ENCODE measurements at places on chromosomes 12 and 14. TPM values are rescaled to one million over a fixed set of nuclear protein-coding genes. Genes with fewer than 3 reads are reported as not detected.

GRCh38 chr12:109731806-109732205, 18.2 kb downstream of the FAM222A start:
- no peak for DNase-seq

TOGARAM1 gene
- total RNA-seq = 12.2 TPM

GRCh38 chr14:58866391-58866790, 228.6 kb downstream of the DACT1 start:
- no peak for DNase-seq

DNA sequence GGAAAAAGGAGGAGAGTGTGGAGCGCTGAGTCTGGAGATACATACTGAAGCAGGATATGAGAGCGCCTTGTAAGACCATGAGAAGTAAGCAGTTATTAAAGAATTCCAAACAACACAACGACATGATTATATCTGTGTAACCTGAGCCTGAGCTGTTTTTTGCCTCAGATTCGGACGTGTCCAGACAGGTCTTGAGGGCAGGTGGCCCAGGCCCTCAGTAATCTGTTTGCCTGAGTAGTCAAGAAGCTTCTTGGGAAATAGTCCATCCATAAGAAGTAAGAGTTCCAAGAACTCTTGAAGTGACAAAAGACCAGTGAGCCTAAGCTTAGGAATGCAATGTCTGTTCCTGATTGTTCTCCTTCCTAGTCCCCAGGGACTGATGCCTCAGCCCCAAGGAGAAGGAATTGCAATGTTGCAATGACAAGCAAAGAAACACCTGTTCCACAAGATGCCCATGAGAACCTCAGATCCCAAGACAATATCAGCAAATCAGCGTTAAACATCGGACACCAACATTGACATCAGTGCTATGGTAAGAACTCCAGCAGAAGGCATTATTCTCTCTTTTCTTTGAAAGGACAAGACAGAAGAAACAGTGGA, 34.7 kb upstream of the ADAMTS20 start:
- DNase-seq = no peak

DNA sequence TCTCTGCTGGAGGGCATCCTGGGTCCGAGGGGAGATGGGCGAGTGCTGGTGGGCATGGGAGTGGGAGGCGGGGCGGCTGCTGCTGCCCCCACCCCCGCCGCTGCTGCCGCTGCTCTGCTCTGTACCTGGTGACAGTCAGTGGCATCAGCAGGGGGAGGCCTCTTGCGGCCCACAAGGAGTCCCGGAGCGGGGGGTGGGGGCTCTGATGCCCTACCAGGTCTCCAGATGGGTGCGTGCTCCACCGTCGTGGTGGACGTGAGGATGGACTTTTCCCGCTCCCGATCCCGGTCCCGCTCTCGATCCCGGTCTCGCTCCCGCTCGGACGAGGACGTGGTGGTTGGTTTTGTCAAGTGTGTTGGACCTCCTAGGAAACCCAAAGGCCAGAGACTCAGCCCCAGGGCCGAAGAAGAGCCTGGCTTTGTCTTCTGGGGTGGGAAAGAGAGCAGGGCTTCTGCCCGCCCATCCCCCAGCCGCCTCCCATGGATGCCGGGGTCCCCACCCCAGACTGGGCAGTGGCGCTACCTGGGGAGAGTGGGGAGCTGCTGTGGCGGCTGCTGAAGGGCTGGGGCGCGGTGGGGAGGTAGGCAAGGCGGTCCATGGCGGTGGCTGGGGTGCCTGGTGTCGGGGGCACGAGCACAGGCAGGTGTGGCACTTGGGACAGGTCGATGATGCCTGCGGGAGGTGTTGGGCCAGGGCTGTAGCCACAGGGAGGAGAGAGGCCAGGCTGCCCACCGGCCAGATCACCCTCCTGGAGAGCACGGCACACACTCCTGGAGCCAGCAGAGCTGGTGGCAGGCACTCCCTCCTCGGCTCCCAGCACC, 45.4 kb downstream of the RFLNA start:
- no peak for DNase-seq

DNA sequence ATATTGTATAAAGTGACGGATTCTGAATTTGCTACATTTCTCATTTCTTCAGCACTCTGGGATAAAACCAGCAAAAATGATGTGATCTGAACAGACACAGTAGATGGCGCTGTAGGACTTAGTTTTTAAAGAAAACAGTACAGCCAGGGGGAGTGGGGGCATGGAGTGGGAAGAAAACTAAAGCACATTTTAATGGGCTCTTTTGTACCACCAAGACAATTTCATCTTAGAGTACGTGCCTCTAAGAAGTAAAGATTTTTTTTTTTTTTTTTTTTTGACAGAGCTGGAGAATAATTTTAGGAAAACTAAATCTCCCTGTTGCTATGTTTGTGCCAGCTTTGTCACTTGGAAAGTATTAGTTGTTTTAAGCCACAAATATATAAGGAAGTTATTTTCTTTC, 124.4 kb downstream of the RAD51B start:
- no peak for DNase-seq

- DNase-seq = no peak
Measured at GRCh38 chr14:39016733-39017095, 86.3 kb downstream of the SEC23A start.

DNA sequence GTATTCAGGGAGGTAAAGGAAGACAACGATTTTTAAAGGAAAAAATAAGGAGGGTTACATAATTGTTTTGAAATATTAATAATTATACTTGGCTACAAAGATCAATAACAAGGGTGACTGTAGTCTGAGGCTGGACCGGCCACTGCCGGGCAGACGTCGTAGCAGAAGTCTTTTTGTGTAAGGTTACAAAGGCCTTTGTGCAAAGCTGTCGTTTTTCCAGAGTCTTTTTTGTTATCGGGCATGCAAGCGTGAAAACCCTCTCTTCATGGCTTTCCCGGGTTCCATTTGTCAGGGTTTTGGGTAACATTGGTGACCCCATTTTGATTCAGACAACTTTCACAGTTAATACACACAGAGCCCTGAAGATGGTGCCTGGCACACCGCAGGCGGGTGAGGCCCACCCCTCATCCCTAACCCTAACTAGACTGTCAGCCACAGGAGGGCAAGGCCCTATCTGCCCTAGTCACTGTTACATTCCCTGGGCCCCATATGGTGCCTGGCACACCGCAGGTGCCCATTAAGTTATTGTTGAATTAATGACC, 31.3 kb downstream of the RILPL1 start:
- DNase-seq = no peak

GRCh38 chr14:76651410-76652055, 109.7 kb upstream of the VASH1 start:
- DNase-seq = no peak

DNA sequence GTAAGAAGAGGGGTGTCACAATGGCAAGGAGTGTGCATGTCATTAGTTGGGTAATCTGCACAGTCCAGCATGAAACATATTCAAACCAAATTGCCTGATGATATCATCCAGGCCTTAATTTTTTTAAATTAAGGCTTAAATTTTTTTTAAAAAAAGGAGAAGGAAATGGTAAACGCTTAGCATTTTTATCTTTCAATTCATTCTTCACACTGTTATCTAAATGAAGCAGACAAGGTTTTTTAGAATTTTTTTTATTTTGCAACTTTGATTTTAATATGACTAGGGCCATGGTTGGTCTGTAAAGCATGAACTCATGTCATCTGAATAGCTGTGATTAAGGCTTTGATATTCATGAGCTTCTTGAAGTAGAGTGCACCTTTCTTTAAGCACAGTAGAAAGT, 362.5 kb downstream of the SYT1 start:
- DNase-seq = no peak

NKX2-1 gene
- not detected for total RNA-seq

KRT73 gene
- total RNA-seq = not detected

DNA sequence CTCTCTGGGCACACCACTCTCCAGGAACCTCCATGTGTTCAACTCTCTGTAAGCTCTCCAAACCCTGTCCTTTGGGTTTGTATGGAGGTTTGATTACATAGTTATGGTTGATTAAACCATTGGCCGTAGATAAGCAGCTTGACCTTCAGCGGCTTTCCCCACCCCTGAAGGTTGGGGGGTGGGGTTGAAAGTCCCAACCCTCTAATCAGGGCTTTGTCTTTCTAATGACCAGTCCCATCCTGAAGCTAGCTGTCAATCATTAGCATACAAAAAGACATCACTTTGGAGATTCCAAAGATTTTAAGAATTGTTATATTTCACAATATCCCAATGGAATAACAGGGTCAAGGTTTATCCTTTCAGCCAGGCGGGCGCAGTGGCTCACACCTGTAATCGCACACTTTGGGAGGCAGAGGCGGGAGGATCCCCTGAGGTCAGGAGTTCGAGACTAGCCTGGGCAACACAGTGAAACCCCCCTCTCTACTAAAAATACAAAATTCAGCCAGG, 8.4 kb downstream of the FAM186A start:
- DNase-seq = no peak

- DNase-seq = no peak
Measured at GRCh38 chr14:22227084-22227483, 361.9 kb downstream of the DAD1 start.

- DNase-seq = no peak
Measured at GRCh38 chr14:104642540-104642868, 37.9 kb upstream of the TMEM179 start.

DHH gene
- 0.72 TPM for total RNA-seq

DNA sequence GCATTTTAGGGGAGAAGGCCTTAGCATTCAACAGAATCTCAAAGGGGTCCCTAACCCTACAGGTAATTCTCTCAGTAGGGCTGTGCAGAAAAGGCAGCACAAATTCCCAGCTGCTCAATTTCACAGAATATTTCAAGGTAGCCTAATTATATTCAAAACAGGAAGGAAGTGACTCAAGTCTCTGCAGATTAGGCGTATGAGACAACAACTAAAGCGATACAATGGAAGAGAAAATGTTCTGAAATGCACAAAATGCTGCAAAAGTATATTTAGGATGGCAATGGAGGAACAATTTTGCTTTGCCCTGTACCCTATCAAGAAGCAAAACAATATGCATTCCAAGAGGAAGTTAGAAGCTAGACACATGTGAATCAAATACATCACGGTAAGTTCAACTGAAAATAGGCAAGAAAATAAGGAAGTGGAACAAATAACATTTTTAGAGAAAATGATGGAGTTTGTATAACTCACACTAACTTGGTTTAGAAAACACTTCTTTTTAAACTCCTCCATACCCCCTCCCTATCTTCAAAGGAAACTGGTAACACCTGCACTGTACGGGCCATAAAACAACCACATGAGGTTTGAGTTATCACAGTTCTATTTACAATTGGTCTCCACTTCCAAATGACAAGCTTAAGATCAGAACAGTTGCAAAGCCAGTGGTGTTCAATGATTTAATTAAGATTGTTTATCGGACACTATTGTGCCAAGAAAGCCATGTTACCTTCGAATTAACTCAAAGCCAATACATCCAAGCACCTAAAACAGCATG, 1.6 kb downstream of the GIT2 start:
- no peak for DNase-seq

GRCh38 chr14:30211326-30211725, 283.7 kb upstream of the PRKD1 start:
- no peak for DNase-seq

DNA sequence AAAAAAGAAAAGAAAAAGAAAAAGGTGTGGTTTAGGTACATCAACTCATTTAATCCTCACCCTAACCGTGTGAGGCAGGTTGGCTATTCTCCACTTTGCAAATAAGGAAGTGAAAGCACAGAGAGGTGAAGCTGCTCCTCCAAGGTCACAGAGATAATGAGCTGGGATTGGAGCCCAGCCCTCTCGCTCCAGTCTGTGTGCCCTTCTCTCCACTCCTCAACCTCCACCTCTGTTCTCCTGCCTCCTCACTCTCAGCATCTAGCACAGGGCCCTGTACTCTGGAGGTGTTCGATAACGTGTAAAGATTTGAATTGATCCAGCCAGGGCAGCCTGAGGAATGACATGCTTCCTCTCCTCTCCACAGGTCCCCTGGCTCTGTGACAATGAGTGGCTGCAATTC, 502.3 kb downstream of the TMEM132D start:
- no peak for DNase-seq

HCFC2 gene
- total RNA-seq = 11.2 TPM

All from omental fat pad (tissue), 4 donors.